GM20000 (cell line): ENCODE measurements at places on chromosomes 13 and 19.

DNA sequence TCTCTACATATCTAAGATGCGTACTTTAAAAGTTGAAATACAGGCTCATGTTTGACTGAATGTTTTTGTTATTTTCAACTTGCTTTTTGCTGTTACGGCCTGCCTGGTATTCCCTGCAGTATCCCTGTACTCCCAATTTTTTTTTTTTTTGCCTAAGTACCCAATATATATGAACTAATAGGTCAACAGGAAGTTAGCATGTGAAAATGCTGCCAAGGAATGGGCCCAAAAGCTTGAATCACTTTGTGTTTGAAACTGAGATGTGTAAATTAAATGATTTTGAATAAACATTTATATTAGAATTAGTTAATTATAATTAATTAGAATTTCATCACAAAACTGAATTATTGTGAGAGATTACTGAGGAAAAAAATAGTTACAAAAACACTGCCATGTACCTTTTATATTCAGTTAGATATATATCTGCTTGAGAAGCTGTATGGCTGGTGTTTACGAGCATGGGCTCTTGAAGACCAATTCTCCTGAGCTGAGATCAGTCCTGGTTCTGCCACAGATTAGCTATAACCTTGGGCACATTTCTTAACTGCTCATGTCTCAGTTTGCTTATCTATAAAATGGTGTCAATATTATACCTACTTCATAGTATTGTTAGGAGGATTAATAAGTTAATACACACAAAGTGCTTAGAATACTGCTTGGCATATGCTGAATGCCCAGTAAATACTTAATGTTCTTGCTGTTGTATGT lies 16.0 kb downstream of the TDRD3 start:
- no peak for DNase-seq

GRCh38 chr19:40592170-40592569 lies 9.0 kb upstream of the LTBP4 start:
- peak; percentile 79 for DNase-seq

- no peak for DNase-seq
Observed at GRCh38 chr19:17530586-17530985, 19.1 kb downstream of the PGLS start.

DNA sequence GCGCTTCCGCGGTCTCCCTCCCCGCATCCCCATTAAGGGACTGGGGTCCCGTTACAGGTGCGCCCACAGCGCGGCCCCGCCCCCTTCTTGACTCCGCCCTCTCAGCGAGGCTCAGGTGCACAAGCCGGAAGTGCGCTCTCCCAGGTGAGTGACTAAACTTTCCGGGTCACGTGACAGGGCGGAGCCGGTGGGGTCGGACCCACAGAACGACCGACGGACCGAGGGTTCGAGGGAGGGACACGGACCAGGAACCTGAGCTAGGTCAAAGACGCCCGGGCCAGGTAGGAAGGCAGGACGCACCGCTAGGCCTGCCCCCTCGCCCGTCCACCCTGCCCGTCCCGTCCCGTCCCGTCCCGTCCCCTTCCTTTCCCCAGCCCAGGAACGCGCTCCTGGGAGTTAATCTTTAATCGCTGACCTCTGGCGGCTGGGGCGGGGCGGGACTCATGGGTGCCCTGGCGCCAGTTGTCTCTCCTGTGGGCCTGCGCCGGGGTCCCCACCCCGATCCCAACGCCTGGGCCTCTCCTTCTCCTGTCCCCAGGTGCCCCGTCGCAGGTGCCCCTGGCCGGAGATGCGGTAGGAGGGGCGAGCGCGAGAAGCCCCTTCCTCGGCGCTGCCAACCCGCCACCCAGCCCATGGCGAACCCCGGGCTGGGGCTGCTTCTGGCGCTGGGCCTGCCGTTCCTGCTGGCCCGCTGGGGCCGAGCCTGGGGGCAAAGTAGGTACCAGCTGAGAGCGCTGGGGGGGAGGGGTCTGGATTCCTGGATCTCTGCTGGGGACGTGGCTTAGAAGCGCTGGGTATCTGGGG lies at the start of gene CRB3:
Gene CRB3, plus strand, starts transcription at position 202 of the 804 bp plus-strand sequence. Its CDS starts 431 bp downstream, at position 633.
- peak; percentile 39 for DNase-seq
